ENCODE measurements at places on chromosomes 7 and 10.
A peak's percentile ranks its signal among the peaks of the same experiment; 100 is the strongest.

DNA sequence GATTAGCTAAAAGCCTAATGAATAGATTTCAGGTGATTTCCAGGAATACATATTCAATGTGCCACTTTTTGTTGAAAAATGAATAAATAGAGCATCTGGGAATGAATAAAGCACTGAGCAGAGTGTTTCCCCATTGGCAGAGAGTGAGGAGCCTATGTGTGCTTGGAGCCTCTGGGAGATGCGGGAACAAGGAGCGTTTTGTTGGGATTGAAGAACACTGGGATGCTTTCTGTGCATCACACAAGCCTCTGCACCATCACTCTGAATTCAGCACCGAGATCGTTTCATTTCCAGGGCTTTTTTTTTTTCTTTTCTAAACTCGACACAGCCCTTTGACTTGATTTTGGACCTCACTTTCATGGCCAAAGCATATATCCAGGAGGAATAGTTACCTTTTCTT is 111.4 kb downstream of the BAMBI start:
- no peak for DNase-seq

DNA sequence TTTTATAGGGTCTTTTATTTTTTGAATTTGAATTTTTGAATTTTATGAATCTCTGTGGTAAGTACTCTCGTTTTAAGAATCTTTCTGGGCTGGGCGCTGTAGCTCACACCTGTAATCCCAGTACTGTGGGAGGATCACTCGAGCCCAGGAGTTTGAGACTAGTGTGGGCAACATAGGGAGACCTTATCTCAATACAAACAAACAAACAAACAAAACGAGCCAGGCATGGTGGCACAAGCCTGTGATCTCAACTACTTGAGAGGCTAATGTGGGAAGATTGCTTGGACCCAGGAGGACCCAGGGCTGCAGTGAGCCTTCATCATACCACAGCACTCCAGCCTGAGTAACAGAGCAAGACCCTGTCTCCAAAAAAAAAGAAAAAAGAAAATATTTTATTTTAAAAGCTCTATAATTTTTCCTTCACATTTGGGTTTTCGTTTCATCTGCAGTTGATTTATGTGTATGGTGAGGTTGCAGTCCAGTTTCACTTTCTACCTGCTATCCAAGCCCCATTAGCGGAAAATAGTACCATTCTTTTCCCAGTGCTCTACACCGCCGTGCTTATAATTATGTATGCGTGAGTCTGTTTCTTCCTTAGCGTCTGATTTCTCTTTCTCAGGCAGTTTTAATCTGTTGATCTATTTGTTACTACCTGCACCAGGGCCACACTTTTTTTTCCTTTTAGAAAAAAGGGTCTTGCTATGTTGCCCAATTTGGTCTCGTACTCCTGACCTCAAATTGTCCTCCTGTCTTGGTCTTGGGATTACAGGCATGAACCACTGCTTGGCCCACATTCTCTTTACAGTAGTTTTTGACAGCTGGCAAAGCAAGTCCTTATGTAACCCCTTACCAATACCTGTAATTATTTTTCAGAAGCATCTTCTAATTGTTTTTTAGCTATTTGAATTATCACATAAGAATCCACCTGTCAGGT is 21.7 kb downstream of the TRIM24 start:
- DNase-seq: no peak

GRCh38 chr10:110058212-110058611 is 50.4 kb downstream of the ADD3 start:
- no peak for DNase-seq

DNA sequence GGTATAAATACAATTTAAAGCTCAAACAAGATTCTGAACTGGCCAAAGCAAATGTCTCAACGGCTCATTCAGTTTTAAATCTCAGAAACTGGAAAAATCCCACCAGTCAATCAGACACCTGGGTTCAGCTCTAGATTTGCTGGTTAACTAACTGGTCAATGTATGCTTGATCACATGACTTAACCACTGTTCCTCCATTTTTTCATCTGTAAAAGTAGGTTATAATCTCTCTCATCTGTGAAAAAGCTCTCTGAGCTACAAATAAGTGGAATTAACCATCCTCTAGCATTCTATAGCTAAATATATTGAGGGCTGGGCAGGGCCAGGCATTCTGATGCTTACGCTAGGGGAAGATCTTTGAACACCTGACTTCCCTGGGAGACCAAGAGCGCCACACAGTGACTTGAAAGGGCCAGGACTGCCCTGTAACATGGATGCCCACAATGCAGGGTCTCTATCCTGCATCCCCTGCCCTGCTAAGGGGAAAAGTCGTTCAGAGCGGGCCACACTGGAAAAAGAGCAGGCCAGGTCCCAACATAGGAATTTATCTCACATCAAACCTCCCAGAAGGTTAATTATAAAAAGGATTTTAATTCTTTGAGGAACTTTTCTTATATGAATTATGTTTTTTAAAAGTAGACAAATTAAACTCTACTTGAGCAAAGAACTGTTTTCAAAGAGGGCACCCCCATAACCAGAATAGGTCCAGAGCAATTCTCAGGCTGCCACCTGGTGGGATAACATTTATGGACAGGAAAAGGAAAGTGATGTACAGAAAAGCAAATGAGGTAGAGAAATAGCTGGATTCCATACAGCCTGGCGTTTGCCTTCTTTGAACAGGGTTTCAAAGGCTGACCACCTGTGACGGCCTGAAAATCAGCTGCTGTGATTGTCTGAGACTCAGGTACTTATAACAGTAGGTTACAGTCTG is 1.8 kb downstream of the RP9 start:
- peak; percentile 60 for DNase-seq

DNA sequence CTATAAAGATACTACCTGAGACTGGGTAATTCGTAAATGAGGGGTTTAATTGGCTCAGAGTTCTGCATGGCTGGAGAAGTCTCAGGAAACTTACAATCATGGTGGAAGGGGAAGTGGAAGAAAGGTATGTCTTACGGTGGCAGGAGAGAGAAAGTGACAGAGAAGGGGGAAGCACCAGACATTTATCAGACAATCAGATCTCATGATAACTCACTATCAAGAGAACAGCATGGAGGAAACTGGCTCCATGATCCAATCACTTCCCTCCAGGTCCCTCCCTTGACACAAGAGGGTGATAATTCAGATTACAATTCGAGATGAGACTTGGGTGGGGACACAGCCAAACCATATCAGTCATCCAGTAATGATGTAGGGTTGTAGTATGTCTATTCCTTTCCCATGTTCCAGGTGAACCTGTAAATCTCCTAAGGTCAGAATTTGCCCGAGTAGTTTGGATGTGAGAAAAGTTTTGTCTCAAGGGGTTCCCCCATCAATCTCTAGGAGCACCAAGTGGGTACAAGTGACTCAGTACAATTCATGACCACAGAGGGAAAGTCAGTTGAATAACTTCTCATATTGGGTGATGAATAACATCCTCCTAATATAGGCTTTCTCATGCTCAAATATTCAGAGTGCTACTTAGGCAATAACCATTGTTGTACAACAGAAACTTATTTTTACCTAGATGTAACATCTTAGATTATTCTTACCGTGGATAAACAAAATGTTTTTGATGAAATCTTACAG is 39.7 kb upstream of the MTPN start:
- no peak for DNase-seq

- no peak for DNase-seq
These were observed 169.2 kb upstream of the PLXNA4 start for GRCh38 chr7:132745510-132745909.

DNA sequence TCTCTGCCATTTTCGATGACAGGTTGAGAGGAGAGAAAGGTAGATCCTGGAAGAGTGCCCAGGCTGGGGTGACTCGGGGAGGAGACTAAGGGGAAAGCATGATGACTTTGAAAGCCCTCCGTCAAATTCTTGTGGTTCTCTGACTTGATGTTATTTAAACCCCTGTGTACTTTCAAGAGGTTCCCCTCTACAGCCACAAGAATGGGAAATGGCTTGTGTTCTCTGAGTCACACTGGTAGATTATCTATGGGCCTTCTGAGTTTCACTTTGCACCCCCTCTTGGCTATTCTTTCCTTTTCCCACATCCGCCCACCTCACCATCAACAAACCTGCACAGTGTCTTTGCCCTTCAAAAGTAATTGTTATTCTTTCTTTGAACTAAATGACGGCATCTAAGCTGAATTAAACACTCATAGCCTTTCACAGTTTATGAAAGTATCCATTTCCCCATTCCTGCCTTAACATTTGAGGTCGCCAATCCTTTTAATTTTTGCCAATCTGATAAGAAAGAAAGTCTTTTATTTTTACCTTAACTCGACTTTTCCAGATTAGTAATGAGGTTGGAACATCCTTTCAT is 24.1 kb downstream of the PRF1 start:
- peak; percentile 44 for DNase-seq

DNA sequence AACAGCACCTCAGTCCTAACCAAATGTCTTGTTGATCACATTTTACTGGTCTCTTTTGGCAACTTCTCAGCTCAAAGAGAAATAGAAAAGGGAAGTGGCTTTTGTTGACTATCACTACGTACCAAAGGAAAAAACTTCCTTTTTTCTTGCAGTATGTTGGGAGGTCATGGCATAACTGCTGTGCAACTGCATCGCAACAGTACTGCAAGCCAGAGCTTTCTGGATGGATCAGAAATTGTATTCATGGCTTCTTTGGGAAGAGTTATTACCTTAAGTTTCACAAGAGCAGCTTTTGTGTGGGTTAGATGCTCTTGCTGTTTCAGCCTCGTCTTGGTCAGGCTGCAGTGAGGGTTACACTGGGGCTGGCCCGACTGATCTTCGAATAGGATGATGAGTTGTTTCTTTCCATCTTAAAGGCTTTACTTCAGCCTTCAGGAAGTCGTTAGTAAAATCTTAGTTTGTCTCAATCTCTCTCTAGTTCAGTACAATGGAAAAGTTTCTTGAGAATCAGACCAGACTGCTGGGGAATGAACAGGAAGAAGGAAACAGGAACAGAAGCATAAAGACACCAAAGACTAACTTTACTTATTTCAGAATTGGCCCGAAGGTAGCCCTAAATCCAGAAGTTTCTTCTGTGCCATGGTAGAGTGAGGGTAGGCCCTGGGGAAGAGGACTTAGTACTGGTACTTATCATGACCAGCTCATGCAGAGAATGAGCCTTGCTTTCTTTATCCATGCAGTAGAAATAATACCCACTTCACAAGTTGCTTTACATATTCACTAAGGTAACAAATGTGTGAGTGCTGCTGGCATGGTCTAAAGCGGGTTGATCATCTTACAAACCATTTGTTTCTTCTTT is 153.6 kb downstream of the CELF2 start:
- DNase-seq: no peak

DNA sequence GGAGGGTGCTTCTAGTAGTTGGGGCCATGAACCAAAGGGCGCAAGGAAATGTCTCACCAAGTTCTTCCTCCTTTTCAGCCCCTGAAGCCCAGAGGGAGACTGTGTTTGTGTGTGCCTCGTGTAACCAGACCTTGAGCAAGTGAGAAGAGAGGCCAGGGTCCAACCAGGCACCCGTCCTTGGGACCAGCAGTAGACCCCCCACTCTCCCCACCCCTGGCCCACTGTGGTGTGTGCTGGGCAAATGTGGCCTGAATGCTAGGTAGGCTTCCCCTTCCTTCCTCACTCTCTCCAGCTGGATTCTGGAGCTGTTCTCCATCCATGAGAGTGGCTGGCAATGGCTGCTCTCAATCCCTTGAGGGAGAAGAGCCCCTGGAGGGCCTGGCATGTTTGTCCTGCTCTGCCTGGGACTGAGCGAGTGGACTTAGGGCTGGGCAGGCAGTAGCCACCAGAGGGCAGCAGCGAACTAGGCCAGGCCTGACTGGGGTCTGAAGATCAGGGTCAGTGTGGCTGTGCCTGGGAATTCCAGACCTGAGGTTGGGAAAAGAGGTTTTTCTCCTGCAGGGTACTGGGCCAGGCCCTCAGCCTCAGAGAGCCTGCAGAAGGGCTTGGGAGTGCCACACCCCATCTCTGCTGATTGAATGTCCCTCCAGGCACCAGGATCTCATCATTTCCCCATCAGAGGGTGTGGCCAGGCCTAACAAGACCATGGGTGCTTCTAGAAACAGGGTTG is 12.5 kb downstream of the SFRP5 start:
- peak; percentile 57 for DNase-seq

Measured in fibroblast of skin of scalp (primary cell).